ENCODE measurements at places on chromosomes 1 and 21. TPM values are rescaled to one million over a fixed set of nuclear protein-coding genes. Genes with fewer than 3 reads are reported as not detected.

- no peak for DNase-seq
Observed at GRCh38 chr1:221772117-221772516, 30.2 kb upstream of the DUSP10 start.

GRCh38 chr1:97806326-97806725, 114.5 kb downstream of the DPYD start:
- DNase-seq: no peak

- DNase-seq: no peak
Observed at GRCh38 chr1:40251456-40251855, 3.7 kb downstream of the TMCO2 start.

GRCh38 chr1:222547260-222547614, 667 bp downstream of the HHIPL2 start:
- DNase-seq: no peak

GRCh38 chr1:51877434-51878307, 856 bp downstream of the NRDC start:
- peak; percentile 35 for DNase-seq

- DNase-seq: peak; percentile 89
Observed at GRCh38 chr1:48878191-48878940, 101.7 kb upstream of the BEND5 start.

GRCh38 chr21:32334980-32335531, 36.4 kb downstream of the MRAP start:
- DNase-seq: no peak

DNA sequence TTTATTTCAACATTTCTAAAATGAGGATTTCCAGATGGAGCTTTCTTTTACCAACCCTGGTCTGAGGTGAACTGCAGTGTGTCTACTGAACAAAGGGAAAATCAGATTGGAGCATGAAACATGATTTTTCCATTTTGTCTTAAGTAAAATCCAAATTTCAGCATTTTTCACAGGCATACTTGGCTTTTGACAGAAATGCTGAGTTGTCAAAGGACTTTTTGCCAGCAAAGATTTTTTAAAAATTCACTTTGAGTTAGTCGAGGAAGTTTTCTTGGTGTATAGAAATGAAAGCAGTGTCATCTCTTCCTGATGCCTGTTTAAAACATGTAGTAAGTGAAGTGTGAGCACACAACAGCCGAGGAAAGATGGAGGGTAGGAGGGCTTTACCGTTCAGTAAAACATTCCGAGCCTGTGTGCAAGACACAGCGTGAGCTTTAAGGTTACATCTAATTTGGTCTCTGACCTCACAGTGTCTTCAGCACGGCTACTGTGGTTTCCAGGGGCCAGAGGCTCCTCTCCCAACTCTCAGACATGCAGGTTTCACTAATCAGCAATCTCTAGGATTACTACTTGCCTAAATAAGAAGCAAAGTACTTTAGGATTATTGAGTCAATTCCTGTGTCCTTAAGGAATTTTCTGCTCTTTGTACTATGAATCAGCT, 45.9 kb downstream of the SAMD13 start:
- no peak for DNase-seq

DNA sequence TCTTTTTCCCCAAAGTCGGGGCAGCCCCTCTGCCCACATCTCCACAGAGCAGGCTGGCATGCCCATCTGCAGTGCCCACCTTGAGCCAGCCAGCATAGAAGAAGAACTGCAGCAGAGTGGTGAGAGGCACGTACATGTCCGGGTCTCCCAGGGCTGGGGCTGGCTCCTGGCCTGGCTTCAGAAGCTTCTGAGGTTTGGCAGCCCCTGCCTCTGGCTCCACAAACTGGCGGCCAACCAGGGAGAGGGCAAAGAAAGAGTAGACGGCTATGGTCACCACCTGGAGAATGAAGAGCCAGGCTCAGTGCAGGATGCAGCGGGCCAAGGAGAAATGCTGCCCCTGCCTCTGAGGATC, 3.0 kb downstream of the BEST4 start:
- DNase-seq: no peak

DNA sequence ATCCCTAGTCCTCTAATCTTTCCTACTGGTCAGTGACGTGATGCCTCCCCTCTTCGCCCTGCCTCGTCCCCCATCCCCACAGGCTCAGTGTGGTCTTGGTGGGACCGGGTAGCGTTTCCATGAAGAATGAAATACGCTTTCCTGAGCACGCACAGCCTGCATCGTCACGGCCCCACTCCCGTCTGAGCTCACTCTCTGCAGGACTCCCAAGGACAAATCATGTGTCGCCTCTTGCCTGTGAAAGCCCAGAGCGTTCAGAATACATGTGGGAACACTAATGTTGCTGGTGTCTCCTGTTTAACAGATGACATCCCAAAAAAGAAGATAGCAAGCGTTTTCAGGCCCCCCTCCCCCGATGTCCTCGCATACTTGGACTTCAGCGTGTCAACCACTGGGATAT, 49.2 kb downstream of the S100B start:
- DNase-seq: no peak

- peak; percentile 43 for DNase-seq
Observed at GRCh38 chr1:198024782-198025181, 107.6 kb downstream of the LHX9 start.

DNA sequence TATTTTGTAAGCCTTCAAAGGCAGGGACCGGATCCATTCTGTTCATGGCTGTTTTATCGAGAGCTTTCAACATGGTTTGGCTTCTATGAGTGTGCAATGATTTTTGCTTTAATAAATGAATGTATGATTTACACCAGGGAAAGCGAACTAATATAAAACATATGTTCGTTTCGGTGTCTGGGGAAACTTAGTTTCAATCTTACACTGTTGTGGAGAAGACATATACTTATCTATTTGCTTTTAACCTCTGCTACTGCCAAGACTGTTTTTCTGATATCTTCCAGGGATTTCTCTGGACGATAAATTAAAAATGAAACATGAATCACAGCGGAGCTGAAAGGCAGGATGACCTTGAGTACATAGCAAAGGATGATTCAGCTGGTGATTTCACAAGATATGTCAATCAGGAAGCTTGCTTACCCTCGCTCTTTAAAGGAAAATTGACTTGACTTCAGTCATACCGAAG, 14.7 kb upstream of the CYYR1 start:
- DNase-seq: peak; percentile 41

- DNase-seq: no peak
Observed at GRCh38 chr1:30571380-30571779, 152.0 kb downstream of the MATN1 start.

DNA sequence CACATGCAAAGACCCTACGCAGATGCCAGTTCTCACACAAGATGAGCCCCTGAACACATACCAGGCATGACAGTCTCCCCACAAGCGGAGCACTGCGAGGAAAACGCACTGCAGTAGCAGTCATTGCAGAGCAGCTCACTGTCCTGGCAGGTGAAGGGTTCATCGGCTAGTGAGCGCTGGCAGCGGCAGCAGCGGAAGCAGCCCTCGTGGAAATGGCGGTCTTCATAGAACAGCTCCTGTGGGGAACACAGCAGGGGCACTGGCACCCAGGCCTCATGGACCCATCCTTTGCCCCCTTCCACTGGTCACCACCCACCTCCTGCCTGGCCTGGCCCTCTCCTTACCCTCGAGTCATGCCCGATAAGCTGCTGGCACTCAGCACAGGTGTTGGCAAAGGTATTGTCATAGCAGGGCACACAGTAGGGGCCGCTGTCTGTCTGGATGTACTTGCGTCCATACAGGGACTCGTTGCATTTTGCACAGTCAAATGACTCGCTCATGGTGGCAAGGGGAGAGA, 6.3 kb downstream of the FHL3 start:
- DNase-seq: no peak

DNA sequence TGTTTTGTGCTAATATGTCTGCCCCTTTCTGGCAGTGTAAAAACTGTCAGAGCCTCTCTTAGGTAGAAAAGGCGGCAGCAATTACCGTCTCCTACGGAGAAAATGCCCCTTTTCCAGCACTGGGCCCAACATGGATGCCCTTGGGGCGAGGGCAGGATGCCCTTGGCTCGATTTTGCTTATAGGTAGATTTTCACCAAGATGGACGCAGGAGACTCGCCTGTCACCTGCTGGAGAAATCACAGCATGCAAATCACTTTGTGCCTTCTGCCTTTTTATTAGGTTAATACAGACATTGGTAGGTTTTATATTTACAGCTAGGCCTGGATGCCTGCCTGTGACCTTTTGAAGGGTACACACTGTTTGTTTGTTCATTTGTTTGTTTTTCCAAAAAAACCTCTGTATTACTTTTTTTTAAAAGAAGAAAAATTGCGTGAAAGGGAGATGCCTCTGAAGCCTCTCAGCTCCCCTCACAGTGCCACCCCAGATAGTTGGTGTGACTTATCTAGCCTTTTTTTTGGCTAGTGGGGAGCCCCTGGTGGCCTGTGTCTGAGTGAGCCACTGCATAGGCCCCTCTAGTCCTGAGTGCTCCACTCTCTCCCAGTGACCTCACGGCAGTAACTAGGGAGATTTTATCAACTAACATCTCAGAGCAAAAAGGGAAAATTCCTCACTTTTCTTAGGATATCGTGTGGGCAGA, 2.5 kb downstream of the ATP1B1 start:
- DNase-seq: no peak

- DNase-seq: peak; percentile 53
Observed at GRCh38 chr1:7121622-7121988, 336.4 kb downstream of the CAMTA1 start.

C1orf115 gene
- 10.7 TPM for total RNA-seq

SYNJ1 gene
- total RNA-seq: 0.69 TPM

HTR6 gene
- total RNA-seq: not detected

ATAD3C gene
- under 0.01 TPM for total RNA-seq

E2F2 gene
- total RNA-seq: 0.15 TPM

TRIM45 gene
- total RNA-seq: 1.2 TPM

Measured in renal cortical epithelial cell (primary cell).